ENCODE measurements at places on chromosomes 7 and 10.

- no peak for DNase-seq
These were observed 210.5 kb downstream of the SEMA3A start for GRCh38 chr7:83984076-83984475.

GRCh38 chr10:11167233-11167966 lies 149.7 kb downstream of the CELF2 start:
- DNase-seq = no peak

DNA sequence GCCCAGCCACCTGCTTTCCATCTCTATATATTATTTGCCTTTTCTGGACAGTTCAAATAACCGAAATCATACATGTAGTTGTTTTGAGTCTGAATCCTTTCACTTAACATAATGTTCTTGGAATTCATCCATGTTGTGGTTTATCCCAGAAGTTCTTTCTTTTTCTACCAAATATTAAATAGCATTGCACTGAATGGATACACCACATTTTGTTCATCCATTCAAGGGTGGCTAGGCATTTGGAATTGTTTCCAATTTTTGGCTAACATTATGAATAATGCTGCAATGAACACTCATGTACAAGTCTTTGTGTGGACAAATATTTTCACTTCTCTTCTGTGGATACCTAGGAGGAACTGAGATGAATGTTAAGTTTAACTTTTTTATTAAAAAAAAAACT lies 18.0 kb downstream of the DNAJC1 start:
- DNase-seq = no peak

- DNase-seq = no peak
These were observed 6.4 kb upstream of the IL15RA start for GRCh38 chr10:5983774-5984173.

GRCh38 chr7:73992101-73992562 lies 35.8 kb upstream of the ELN start:
- no peak for DNase-seq

DNA sequence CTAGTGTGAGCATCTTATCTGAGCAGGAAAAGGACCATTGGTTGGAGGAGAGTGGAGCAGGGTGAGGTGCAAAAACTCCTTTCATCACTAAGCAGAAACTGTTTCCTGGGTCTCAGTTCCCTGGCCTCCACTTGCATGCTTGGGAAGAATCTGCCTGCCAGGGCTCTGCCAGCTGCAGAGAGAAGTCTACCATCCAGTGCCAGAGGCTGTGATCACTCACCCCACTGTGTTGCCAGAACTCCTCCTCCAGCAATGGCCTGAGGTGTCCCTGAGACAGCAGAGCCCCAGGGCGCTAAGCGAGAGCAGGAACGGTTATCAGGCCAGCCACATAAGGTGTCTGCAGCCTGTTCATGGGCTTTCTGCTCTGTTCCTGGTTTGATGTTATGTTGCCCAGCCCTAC lies 991.4 kb downstream of the CCSER2 start:
- DNase-seq = peak; percentile 55

- no peak for DNase-seq
These were observed 11.2 kb downstream of the PPP1R3A start for GRCh38 chr7:113907617-113908016.

GRCh38 chr10:118032564-118032963 lies 14.2 kb downstream of the RAB11FIP2 start:
- DNase-seq = no peak

GRCh38 chr7:3897430-3898372 lies 596.6 kb downstream of the SDK1 start:
- DNase-seq = peak; percentile 26

DNA sequence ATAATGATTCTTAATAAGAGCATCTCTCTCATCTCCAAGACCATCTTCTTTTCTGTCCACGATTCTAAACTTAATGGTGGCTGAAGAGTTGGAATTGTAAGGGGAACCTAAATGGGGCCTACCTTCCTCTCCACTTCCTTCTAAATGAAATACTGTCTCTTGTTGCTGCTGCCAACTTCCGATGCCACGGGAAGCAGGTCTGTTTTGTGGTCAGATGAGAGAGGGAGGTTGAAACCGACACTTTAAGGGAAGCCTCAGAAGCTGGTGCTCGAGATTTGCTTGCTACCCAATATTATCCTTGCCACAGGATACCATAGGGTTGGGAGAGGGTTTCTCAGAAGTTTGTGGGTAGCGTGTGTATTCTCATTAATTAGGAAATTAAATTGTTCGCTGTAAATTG lies 464.1 kb downstream of the SUGCT start:
- no peak for DNase-seq

DNA sequence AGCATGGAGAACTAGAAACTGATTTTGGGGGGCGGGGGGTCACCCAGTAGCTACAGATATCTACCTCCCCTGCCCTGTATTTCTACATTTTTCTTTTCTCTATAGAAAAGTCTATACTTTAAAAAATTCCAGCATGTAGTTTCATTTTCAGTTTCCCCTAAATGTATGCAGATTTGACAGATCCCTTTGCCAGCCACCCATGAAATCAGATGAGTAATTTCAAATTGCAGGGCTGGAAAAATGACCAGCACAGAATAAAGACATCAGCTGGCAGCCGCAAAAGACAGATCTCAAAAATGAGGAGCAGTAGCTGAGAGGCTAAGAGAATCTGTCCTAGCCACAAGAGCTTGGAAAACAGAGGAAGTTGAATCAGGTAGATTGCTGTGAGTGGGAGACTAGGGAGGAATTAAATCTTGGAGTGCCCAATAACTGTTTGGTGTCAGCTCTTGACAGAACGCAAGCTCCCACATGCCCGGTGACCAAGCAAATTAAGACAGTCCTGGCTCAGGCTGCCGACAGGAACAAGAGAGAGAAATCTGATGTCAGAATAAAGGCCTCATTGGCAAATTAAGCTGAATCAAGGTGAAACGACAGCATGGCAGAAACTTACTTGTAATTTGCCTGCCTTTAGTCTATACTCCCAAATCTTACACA lies 24.5 kb downstream of the ADRB1 start:
- DNase-seq = no peak

GRCh38 chr7:134301592-134301991 lies 15.1 kb downstream of the SLC35B4 start:
- no peak for DNase-seq

DNA sequence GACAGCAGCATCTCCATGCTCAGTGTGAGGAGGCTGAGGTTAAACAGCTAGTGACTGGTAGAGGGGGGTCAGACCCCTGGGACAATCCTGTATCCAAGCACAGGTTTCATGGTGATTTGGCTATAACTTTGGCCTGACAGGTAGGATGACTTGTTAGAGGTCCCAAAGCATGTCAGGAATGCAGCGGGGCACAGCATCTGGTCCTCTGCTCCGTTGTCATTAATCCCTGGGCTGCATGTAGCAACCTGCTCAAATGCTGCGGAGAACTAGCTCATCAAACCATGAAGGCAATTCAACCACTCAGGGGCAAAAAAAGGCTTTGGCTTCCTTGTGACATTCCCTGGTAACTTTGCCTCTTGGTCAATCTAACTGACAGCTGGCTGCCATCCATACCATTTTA lies 26.8 kb downstream of the WNT2 start:
- no peak for DNase-seq
